ENCODE measurements at places on chromosomes 1 and 21.

DNA sequence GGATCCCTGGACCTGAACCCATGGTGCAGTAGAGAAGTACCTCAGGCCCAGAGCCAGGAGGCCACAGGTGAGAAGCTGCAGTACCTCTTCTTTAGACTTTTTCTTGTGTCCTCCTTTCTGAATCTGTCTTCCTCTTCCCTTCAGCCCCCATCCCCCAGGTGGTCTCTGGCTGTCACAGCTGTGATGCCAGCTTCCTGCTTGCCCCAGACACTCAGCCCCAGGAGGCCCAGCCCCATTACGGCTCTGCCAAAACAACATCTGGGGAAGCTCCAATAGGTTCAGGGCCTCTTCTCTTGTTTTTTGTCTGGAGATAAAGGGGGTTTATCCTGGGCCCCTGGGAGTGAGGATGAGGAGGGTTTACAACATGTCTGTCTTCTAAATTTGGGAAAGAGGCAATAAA is 9.5 kb upstream of the BTG2 start:
- no peak overlapping the region for H3K27ac ChIP-seq
- no peak overlapping the region for H3K4me3 ChIP-seq
- DNase-seq: no peak
- no peaks in the 10 kb centered on the region for H3K36me3 ChIP-seq
- no peaks in the 10 kb centered on the region for H3K27me3 ChIP-seq

DNA sequence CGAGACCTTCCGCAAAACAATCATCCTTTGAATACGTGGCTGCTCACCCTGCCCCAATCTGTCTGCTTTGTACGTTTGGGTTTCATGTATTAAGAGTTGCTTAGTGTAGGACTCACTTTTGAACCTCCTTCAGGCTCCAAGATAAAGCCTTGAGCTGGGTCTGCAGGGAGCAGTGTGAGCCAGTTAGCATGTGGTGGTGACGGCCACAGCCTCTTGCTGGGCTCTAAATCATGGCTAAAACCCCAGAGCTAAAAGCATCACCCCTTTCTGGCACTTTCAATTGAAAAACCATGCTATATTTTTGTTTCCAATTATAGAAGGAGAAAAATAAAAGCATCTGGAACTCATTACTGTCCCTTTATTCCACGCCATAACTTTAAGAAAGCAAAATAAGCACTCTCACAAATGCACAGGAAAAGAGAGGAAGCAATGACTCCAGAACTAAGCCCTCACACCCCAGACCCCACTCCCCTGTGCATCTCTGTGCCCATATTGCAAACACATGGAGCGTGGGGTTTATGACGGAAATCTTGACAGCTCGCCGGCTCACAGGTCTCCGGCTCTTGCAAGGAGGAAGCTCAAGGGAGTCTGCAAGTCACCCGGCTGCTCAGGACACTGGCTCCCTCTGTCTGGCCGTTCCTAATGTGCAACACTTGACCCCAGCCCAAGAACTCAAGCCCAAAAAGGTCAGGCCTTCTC is 135.5 kb downstream of the MIS18A start:
- H3K4me3 ChIP-seq: no peak overlapping the region
- peak; percentile 17 for DNase-seq
- peaks cover 19% of the 10 kb centered on the region for H3K27me3 ChIP-seq
- peaks cover 2% of the 10 kb centered on the region for H3K4me1 ChIP-seq
- no peaks in the 10 kb centered on the region for H3K36me3 ChIP-seq
- H3K27ac ChIP-seq: no peak overlapping the region

DNA sequence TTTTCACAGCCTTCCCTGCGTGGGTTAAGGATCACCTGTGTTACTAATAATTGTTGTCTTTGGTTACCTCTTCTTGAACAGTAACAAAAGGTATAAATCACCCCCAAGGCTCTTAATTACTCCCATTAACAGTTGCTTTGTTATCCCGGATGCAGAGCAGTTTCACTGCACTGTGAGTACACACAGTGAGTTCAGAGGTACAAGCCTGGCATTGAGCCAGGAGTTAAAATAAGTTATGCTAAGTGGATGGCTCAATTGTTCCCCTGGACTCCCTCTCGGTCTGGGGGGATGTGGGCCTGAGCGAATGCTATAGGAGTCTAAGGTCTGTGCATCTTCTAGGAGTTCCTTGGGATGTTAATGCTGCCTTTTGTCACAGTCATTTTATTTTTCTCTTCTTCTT is 258.3 kb downstream of the ATG4C start:
- no peak for DNase-seq
- no peaks in the 10 kb centered on the region for H3K36me3 ChIP-seq
- no peak overlapping the region for H3K27ac ChIP-seq
- H3K4me3 ChIP-seq: no peak overlapping the region

- H3K27me3 ChIP-seq: no peaks in the 10 kb centered on the region
- no peaks in the 10 kb centered on the region for H3K36me3 ChIP-seq
- no peak overlapping the region for H3K27ac ChIP-seq
- H3K4me3 ChIP-seq: no peak overlapping the region
- no peak for DNase-seq
- no peaks in the 10 kb centered on the region for H3K4me1 ChIP-seq
Measured at GRCh38 chr21:45506241-45506817, 35.9 kb downstream of the SLC19A1 start.

DNA sequence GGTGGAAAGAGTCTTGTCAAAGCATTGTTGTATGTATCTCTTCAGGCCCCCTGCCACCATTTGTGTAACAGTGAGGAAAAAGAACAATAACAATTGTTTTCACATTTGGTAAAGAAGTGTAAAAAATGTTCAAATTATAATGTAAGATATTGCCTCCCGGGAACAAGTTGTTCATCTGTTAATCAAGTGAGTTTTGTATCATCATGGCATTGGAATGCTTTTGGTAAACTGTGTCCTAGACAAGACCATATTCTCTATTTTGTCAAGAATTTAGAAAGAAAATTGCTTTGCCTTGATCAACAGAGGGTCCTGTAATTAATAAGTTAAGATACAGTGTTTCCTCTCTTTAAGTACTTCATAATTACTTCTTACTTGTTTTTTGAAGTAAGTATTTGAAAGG is 692.0 kb upstream of the NR5A2 start:
- no peaks in the 10 kb centered on the region for H3K4me1 ChIP-seq
- no peak for DNase-seq
- H3K27me3 ChIP-seq: no peaks in the 10 kb centered on the region
- H3K27ac ChIP-seq: no peak overlapping the region
- no peak overlapping the region for H3K4me3 ChIP-seq

DNA sequence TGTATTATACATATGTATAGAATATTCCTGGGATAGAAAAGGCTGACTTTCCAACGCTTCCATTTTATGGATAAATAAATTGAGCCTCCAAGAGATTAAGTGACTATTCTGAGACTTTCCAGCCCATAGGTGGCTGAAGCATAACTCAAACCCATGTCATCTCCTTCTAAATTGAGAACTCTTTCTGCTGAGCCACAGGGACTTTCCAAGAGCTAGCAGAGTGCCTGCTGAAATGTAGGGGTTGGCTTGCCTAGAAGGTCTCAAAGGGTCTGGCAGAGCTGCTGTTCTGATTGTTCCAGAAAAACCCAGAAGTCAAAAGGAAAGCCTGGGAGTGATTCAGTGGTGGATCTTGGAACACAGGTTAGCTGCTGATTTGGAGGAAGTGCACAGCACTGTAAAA is 146.4 kb upstream of the BEND5 start:
- no peaks in the 10 kb centered on the region for H3K27me3 ChIP-seq
- no peak overlapping the region for H3K4me3 ChIP-seq
- no peaks in the 10 kb centered on the region for H3K36me3 ChIP-seq
- H3K4me1 ChIP-seq: peaks cover 2% of the 10 kb centered on the region
- no peak for DNase-seq

DNA sequence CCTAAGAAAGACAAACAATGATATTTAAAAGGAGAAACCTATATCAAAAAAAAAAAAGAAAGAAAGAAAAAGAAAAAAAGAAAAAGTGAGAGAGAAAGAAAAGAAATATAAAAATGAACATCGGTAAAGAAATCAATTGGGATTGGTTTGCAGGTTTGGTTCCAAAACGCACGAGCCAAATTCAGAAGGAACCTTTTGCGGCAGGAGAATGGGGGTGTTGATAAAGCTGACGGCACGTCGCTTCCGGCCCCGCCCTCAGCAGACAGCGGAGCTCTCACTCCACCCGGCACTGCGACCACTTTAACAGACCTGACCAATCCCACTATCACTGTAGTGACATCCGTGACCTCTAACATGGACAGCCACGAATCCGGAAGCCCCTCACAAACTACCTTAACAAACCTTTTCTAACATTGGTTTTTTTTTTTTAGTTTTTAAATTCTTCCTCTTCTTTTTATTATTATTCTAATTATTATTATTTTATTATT is 11.7 kb downstream of the LHX9 start:
- no peak overlapping the region for H3K27ac ChIP-seq
- no peaks in the 10 kb centered on the region for H3K4me1 ChIP-seq
- H3K27me3 ChIP-seq: no peaks in the 10 kb centered on the region
- no peak for DNase-seq
- no peaks in the 10 kb centered on the region for H3K36me3 ChIP-seq
- H3K4me3 ChIP-seq: no peak overlapping the region

GRCh38 chr1:202143768-202144401 is 652 bp downstream of the ARL8A start:
- H3K27me3 ChIP-seq: no peaks in the 10 kb centered on the region
- DNase-seq: no peak
- H3K4me1 ChIP-seq: peaks cover 9% of the 10 kb centered on the region
- H3K4me3 ChIP-seq: peak overlapping the region; percentile 98
- no peaks in the 10 kb centered on the region for H3K36me3 ChIP-seq

GRCh38 chr1:231896806-231897205 is 270.2 kb downstream of the DISC1 start:
- H3K27me3 ChIP-seq: no peaks in the 10 kb centered on the region
- no peak overlapping the region for H3K27ac ChIP-seq
- peaks cover 7% of the 10 kb centered on the region for H3K4me1 ChIP-seq
- DNase-seq: no peak

DNA sequence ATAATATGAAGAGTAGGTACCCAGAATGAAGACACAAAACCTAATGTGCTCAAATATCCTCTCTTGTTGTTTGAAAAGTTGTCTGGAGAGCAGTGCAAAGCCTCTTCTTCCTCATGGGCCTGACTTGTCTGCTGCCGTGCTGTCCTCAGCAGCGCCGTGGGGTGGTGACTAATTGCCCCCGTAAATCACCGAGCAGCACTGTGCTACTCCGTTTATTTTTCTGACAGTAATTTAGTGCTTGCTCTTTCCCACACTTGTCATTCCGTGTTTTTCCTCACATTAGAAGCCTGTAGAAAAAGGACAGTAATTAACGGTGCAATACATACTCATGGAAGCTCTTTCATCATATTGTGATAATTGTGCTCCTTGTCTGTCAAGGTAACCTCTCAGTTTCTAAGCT is 114.8 kb upstream of the BARHL2 start:
- no peak for DNase-seq
- H3K36me3 ChIP-seq: no peaks in the 10 kb centered on the region
- H3K27me3 ChIP-seq: peaks cover 51% of the 10 kb centered on the region
- peaks cover 6% of the 10 kb centered on the region for H3K4me1 ChIP-seq

GRCh38 chr1:157771661-157772425 is 5.1 kb downstream of the FCRL2 start:
- no peak overlapping the region for H3K27ac ChIP-seq
- H3K4me1 ChIP-seq: no peaks in the 10 kb centered on the region
- H3K27me3 ChIP-seq: no peaks in the 10 kb centered on the region
- DNase-seq: no peak

GRCh38 chr1:114468047-114468446 is 43.0 kb downstream of the TRIM33 start:
- H3K27me3 ChIP-seq: no peaks in the 10 kb centered on the region
- no peak overlapping the region for H3K27ac ChIP-seq
- no peak overlapping the region for H3K4me3 ChIP-seq
- no peak for DNase-seq

DNA sequence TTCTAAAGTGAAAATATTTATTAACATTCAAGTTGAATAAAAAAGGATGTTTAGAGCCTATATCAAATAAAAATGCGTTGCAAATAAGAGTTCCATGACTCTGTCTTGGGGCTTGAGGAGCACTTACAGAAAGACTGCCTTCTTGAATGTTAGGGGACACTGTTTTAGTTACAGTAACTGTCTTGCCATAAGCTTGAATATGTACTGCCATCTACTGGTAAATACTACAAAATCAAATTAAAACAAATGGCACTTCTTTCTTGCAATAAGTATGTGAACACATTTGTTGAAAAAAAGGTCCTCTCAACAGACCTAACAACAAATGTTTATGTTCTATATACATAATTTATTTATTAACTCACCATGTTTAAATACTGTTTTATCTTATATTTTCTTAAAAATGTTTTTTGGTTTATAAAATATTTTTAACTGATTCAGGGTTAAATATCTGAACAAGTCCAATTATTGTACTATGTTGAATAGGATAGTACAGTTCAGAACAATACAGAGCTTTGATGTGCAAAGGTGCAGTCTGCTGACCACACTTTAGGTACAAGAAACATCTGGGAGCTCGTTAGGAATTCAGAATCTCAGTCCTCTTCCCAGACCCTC is 199.5 kb downstream of the LRRIQ3 start:
- no peaks in the 10 kb centered on the region for H3K36me3 ChIP-seq
- no peaks in the 10 kb centered on the region for H3K27me3 ChIP-seq
- DNase-seq: no peak
- H3K27ac ChIP-seq: no peak overlapping the region
- H3K4me3 ChIP-seq: no peak overlapping the region
- H3K4me1 ChIP-seq: no peaks in the 10 kb centered on the region

- no peak overlapping the region for H3K4me3 ChIP-seq
- no peaks in the 10 kb centered on the region for H3K4me1 ChIP-seq
- no peak overlapping the region for H3K27ac ChIP-seq
- DNase-seq: no peak
- H3K27me3 ChIP-seq: peaks cover 25% of the 10 kb centered on the region
- no peaks in the 10 kb centered on the region for H3K36me3 ChIP-seq
Measured at GRCh38 chr1:2971101-2971501, 50.2 kb upstream of the ACTRT2 start.

DNA sequence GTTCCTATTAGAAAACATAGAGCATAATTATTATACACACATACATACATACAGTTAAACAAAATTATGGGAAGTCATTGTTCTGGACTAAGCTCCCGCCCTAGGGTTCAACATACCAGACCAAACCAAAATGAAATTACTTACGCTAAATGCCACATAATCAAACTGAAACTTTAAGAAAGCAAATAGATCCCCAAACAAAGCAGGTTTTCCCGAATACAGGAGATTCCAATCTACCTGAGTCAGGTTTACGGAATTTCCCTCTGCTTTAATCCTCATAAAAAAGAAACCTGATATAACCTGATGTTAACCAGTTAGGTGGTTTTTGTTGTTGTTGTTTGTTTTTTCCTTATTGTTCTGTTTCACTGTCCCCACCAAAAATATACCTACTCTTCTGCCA is 1886.9 kb downstream of the NCAM2 start:
- no peak overlapping the region for H3K27ac ChIP-seq
- no peak for DNase-seq
- no peaks in the 10 kb centered on the region for H3K36me3 ChIP-seq
- no peak overlapping the region for H3K4me3 ChIP-seq
- H3K4me1 ChIP-seq: no peaks in the 10 kb centered on the region

- no peak for DNase-seq
- H3K36me3 ChIP-seq: no peaks in the 10 kb centered on the region
- no peaks in the 10 kb centered on the region for H3K27me3 ChIP-seq
- no peaks in the 10 kb centered on the region for H3K4me1 ChIP-seq
- no peak overlapping the region for H3K27ac ChIP-seq
Measured at GRCh38 chr1:58627221-58627620, 50.2 kb upstream of the TACSTD2 start.

GRCh38 chr1:35725596-35725995 is 6.9 kb upstream of the C1orf216 start:
- H3K4me1 ChIP-seq: peaks cover 12% of the 10 kb centered on the region
- no peak overlapping the region for H3K27ac ChIP-seq
- H3K4me3 ChIP-seq: no peak overlapping the region
- no peak for DNase-seq
- no peaks in the 10 kb centered on the region for H3K27me3 ChIP-seq
- peaks cover 2% of the 10 kb centered on the region for H3K36me3 ChIP-seq
